ENCODE measurements at places on chromosomes 1 and 21.

GRCh38 chr1:24362982-24363614 is 43.9 kb downstream of the GRHL3 start:
- DNase-seq: peak; percentile 46

GRCh38 chr1:150748878-150749719 is 16.5 kb downstream of the CTSS start:
- no peak for DNase-seq

DNA sequence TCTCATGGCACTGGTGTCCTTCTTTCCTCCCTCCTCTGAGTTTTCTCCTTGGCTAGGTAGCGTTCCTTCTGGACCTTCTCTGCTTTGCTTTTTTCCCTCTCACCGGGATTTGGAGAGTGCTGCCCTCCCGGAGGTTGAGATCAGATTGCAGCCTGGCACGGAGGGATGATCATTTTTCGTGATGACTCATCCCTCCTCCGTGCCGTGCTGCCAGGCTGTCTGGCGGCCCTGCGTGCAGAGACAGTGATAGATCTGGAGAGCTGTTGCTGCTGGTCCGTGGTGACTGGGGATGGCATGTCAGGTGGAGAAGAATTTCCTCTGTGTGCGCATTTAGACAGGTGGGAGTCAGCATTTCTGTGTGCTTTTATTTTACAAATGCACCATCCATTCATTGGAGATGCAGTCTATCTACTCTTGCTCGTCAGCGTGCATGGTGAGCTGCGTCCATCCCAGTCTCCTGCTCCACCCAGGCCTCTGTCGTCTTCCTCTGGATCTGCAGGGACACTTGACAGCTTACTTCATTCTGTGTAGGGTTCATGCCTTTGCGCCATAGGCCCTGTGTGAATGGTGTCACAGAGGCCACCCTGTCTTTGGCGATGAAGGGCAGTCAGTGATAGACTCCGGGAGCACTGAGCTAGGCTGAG is 104.4 kb downstream of the PCBP3 start:
- peak; percentile 38 for DNase-seq

DNA sequence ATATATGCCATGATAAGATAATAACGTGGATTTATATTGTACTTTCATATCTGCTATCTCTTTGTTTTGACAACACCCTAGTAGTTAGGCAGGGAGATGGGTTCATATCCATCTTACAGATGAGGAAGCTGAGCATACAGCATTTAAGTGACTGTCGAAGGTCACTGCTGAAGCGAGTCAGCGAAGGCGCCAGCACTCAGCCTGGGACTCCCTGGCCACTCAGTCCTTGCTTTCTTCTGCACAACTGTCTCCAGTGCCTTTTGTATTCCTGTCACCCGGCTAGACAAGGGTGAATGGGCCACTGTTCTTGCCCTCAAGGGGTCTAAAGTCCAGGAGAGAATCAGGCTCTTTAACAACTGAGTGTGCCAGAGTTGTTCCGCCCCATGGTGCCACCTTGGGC is 3.1 kb downstream of the ARHGEF10L start:
- DNase-seq: no peak

DNA sequence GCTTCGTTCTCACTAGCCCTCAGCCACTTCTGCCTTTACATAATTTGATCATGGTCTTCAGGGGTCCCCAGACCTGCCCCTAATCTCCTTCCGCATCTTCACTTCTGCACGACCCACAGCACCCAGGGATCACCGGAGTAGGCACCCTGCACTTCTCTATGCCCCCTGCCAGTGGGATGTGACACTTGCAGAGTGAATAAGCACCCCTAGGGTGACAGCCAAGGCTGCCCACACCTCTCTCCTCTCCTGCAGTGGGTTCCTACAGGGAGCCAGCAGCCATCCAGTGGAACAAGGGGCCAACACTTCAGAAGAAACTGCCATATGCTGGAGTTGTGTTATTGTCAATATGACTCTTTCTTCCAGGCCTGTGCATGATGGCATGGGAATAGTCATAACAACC is 58.0 kb upstream of the CTPS1 start:
- DNase-seq: no peak

DNA sequence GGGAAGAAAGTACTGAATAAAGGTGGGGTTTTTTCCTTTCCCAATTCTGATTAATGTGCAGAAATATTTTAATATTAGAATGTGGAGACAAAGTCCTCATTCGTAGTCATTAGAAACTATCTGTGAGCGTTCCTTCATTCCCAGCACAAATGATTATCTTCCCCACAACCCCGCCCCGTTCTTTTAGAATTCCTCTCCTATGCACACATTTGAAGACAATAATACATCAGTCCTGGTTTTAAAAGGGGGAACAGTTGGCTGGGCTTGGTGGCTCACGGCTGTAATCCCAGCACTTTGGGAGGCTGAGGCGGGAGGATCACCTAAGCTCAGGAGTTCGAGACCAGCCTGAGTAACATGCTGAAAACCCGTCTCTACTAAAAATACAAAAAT is 876 bp downstream of the ALDH9A1 start:
- DNase-seq: no peak

- no peak for DNase-seq
Observed at GRCh38 chr1:240517891-240518290, 94.1 kb downstream of the GREM2 start.

DNA sequence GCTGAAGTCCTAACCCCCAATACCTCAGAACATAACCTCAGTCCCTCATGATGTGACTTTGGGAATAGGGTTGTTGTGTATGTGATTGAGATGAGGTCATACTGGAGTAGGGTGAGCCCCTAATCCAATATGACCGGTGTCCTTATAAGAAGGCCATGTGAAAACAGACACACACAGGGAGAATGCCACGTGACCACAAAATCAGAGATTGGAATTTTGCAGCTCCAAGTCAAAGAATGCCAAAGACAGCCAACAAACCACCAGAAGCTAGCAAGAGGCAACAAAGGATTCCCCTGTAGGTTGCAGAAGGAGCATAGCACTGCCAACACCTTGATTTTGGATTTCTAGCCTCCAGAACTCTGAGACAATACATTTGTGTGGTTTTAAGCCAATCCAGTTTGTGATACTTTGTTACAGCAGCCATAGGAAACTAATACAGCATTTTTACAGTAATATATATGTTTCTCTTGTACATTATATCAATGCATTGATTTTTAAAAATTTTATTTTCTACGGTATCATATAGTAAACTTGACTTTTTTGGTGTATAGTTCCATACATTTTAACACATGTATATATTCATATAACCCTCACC is 5.4 kb downstream of the ZSWIM5 start:
- DNase-seq: no peak

DNA sequence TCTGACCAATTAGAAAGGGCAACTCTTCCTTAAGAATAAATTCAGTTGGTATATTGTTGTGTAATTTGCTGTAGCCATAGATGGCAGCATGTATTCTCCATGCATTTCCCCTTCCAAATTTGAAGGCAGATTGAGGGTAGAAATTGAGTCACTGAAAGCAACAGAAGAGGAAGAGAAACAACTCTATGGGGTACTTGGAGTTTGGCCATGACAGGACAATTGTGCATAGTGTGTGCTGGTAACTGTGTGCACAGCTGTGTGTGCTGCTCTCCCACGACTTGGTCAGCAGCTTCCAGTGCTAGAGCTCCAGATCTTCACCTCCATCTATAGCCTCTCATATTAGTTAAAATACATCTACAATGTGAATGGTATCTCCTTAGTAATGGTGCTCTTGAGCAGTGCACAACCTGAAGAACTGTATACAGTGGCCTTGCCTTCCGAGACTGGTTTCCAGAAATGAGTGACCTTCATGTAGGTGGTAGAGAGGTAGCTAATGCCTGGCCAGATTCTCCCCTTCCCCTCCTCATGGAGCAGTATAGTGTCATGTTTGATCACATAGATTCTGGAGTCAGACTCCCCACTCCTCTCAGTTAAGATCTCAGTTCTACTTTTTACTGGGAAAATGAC is 882 bp upstream of the FCAMR start:
- no peak for DNase-seq

GRCh38 chr1:211532088-211532444 is 40.1 kb upstream of the RD3 start:
- no peak for DNase-seq

DNA sequence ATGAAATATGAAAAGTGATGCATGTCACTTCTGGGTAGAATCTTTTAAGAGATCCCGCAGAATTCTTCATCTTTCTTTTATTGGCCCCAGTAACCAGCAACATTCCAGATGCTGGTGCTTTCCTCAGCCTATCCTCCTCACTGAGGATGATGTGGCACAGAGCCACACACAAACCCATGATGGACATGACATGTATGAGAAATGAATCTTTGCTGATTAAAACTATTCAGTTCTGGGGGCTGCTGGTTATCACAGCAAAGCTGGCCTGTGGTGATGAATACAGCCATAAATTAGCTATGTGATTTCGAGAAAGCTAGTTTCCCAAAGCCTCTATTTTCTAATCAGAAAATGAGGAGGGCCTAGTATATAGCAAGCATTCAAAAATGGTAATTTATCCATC is 8.3 kb upstream of the ERICH3 start:
- DNase-seq: no peak

- DNase-seq: no peak
Observed at GRCh38 chr1:45394342-45394741, 54.1 kb upstream of the MUTYH start.

DNA sequence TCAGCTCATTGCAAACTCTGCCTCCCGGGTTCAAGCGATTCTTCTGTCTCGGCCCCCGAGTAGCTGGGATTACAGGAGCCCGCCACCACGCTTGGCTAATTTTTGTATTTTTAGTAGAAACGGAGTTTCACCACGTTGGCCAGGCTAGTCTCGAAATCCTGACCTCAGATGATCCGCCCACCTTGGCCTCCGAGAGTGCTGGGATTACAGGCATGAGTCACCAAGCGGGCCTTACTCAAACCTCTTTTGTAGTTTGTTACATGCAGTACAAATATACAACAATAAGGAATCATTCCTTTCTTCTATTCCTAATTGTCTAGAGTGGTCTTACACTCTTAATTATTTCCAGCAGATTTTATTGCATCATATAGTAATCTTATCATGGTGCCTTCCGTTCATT is 16.6 kb downstream of the SPATA17 start:
- no peak for DNase-seq

- no peak for DNase-seq
Observed at GRCh38 chr1:149896575-149896974, 2.8 kb upstream of the BOLA1 start.

DNA sequence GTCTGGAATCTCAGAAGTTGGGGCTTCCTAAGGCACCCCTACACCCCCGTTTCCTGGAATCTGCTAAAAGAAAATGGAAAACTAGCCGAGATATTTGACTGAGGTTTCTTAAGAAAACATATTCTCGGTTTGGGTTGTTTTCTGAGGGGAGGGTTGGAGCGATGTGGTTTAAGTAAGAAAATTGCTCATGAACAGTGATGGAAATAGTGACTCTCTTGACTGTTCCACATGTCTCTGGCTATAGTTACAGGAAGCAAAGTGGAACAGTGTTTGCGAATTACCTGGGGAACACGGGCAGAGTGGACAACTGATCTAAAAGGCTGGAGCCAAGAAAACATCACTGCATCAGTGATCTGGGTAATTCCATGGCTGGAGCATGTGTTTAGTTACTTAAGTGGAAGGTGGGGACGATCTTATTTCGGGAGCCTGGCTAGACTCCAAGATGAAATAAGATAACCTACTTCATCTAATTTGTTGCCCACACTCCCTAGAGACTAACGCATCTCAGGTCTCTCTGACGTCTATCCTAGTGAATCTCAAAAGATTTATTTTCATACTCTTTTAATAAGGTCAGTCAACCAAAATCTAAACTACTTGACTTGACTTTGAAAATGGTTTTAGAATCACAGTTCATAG is 92.4 kb downstream of the KCNJ15 start:
- no peak for DNase-seq

DNA sequence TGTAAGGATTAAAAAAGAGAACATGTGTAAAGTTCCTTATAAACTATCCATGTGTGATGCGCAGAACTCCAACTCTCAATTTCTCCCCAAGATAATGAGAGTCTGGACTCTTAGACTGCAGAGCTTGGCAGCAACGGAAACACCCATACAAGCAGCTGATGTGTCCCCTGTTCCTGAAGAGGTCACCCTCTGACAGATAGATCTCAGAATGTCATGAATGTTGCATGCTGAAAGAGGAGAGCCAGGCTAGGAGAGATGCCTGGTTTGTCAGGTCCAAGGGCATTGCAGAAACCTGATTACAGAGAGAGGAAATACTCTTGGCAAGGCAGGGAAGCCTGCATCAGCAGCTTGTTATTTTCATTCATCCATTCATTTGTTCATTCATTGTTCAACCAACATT is 24.2 kb downstream of the MTARC1 start:
- no peak for DNase-seq

DNA sequence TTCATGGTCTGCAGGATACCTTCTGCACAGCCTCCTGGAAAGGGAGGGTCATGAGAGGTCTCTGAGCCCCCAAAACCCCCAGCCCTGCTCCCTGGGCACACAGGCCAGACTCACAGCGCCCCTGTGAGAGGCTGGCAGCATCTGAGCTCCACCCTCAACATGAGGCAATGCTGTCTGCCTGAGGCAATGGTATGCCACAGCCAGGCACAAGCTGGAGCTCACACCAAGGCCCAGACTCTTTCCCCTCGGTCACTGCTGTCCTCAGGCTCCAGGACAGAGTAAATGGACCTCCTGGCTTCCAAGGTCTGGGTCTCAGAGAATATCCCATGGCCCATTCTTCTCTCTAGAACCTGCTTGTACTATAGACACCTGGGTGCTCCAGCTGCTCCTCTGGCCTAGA is 17.2 kb downstream of the MEF2D start:
- no peak for DNase-seq

DNA sequence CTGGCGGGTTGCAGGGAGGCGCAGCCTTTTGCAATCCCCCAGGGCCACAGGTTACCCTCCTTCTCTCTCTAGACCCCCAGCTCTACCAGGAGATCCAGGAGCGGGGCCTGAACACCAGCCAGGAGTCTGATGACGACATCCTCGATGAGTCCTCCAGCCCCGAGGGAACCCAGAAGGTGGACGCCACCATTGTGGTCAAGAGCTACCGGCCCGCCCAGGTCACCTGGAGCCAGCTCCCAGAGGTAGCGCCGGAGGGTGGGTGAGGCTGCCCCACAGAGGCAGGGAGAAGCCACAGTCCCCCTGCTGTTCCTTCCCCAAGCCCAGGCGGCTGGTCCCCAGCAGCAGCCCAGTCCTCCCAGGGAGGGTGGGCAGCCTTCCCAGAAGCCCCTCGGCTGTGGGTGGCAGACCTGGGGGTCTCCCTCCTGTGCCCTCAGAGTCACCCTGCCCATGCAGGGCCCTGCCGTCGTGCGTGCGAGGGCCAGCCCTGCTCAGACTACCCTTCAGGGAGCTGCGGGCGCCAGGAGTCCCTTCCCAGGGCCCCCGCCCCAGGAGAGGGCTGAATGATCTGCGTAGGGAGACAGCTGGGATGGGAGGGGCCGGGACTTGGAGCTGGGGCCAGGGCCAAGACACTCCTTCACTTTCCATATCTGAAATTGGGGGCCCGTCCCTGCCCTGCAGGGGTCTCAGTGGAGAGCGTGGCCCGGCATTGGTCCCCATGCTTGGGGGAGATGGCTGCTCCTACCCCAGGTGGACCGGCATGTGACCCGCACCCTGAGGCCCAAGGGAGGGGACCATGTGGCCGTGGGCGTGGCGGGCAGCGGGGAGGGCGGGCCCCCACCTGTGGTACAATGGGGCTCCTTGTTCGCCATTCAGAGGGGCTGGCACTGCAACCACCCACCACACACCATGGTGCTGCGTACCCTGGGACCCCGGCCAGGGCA is 12.9 kb downstream of the ARHGEF16 start:
- no peak for DNase-seq

- no peak for DNase-seq
Observed at GRCh38 chr1:13779930-13780329, 79.9 kb downstream of the PRDM2 start.

Measured in ACHN (cell line).